Breast epithelium (tissue), 4 donors: ENCODE measurements at places on chromosomes 4 and X. TPM values are rescaled to one million over a fixed set of nuclear protein-coding genes. Genes with fewer than 3 reads are reported as not detected.

GRCh38 chr4:53688186-53688790, 97.0 kb upstream of the LNX1 start:
- DNase-seq: no peak

DNA sequence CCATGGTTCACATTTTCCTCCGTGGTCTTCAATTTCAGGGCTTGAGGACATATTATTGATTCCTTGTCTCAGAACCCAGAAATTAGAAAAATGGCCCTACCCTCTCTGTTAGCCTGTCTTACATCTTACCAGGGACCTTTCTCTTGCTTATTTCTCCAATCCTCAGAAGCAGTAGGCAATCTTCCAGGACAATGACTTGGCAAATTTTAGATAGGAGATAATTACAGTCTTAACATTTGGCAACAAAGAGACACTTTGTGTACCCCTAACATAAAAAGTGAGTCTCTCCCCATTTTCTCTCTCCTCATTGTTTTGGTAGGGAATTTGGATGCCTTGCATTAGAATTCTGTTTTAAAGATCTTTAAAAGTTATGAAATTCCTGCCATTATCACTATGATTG, 778.1 kb upstream of the SLIT2 start:
- no peak for DNase-seq

- DNase-seq: peak; percentile 54
Measured at GRCh38 chrX:118975831-118976598, 1.6 kb downstream of the LONRF3 start.

GRCh38 chr4:129176864-129177263, 80.9 kb downstream of the C4orf33 start:
- DNase-seq: no peak

GRCh38 chr4:20311856-20312255, 60.2 kb downstream of the SLIT2 start:
- no peak for DNase-seq

DNA sequence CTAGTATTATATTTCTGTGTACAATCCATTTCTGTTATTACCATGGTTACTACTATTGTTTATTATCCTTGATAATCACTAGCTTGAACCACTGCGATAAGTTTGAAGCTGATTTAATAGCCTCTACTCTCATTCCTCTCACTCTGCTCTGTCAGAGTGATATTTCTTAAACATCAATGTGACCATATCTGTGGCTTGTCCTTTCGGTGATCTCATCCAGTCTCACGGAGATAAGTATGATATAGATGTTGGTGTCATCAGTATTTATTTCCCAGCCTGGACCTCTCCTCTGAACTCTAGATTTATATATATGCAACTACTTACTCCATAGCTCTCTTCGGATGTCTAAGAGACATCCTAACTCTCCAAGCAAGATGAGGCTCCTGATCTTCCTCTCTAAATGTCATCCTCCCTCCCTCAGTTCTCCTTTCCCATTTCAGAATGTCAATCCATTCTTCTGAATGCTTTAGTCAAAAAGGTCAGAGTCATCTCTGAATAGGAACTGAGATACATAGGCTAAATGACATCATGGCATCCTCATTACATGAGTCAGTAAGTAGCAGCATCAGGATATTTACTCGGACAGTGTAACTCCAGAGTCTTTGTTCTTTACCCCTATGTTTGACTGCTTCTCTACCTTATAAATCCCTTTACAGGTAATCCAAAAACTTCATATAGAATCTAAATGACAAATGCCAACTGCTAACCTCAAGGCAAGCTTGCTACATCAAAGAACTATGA, 129.5 kb downstream of the PACRGL start:
- DNase-seq: no peak

Gene HTATSF1
- 53.4 TPM for total RNA-seq

Gene MAGEA4
- not detected for total RNA-seq

Gene TLR3
- total RNA-seq: 4.3 TPM

Gene SPIN2B
- total RNA-seq: 7.3 TPM

Gene FAM184B
- not detected for total RNA-seq
